ENCODE measurements at places on chromosomes 6 and 20. TPM values are rescaled to one million over a fixed set of nuclear protein-coding genes. Genes with fewer than 3 reads are reported as not detected.

- no peak for DNase-seq
- H3K27me3 ChIP-seq: peaks cover 34% of the 10 kb centered on the region
- H3K36me3 ChIP-seq: no peaks in the 10 kb centered on the region
- H3K4me3 ChIP-seq: peak overlapping the region; percentile 59
- no peak overlapping the region for H3K27ac ChIP-seq
- peaks cover 14% of the 10 kb centered on the region for H3K4me1 ChIP-seq
Measured at GRCh38 chr20:3237958-3238615, 903 bp downstream of the SLC4A11 start.

The KIF6 gene
- not detected for total RNA-seq

GRCh38 chr20:32845786-32846185, 12.9 kb upstream of the EFCAB8 start:
- no peaks in the 10 kb centered on the region for H3K27me3 ChIP-seq
- H3K27ac ChIP-seq: no peak overlapping the region
- no peak for DNase-seq
- peaks cover 46% of the 10 kb centered on the region for H3K36me3 ChIP-seq
- peaks cover 3% of the 10 kb centered on the region for H3K4me1 ChIP-seq
- no peak overlapping the region for H3K4me3 ChIP-seq

The XKR7 gene
- not detected for total RNA-seq

The COL9A3 gene
- total RNA-seq: not detected

- no peaks in the 10 kb centered on the region for H3K36me3 ChIP-seq
- no peak overlapping the region for H3K27ac ChIP-seq
- H3K4me3 ChIP-seq: no peak overlapping the region
- peaks cover 9% of the 10 kb centered on the region for H3K4me1 ChIP-seq
- DNase-seq: peak; percentile 30
- peaks cover 16% of the 10 kb centered on the region for H3K27me3 ChIP-seq
Measured at GRCh38 chr6:151494235-151494935, 568 bp downstream of the CCDC170 start.

DNA sequence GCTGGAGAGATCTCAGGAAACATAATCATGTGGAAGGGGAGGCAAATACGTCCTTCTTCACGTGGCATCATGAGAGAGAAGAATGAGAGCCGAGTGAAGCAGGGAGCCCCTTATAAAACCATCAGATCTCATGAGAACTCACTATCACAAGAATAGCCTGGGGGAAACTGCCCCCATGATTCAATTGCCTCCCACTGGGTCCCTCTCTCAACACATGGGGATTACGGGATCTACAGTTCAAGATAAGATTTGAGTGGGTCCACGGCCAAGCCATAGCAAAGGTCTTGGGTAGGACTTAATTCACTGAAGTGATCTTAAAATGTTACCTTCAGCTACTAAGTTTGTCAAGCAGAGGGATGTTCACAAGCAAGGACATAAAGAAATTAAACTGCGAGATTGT, 162.2 kb downstream of the ADGRG6 start:
- H3K27ac ChIP-seq: no peak overlapping the region
- no peaks in the 10 kb centered on the region for H3K27me3 ChIP-seq
- H3K36me3 ChIP-seq: no peaks in the 10 kb centered on the region
- H3K4me3 ChIP-seq: no peak overlapping the region
- H3K4me1 ChIP-seq: no peaks in the 10 kb centered on the region

The FAM217A gene
- not detected for total RNA-seq

The RNF144B gene
- 3.2 TPM for total RNA-seq

GRCh38 chr6:41344876-41345275, 9.5 kb downstream of the NCR2 start:
- H3K4me3 ChIP-seq: no peak overlapping the region
- H3K36me3 ChIP-seq: no peaks in the 10 kb centered on the region
- DNase-seq: peak; percentile 42
- no peak overlapping the region for H3K27ac ChIP-seq

GRCh38 chr6:148317739-148318138, 24.9 kb upstream of the SASH1 start:
- H3K36me3 ChIP-seq: no peaks in the 10 kb centered on the region
- no peak overlapping the region for H3K4me3 ChIP-seq
- DNase-seq: no peak

DNA sequence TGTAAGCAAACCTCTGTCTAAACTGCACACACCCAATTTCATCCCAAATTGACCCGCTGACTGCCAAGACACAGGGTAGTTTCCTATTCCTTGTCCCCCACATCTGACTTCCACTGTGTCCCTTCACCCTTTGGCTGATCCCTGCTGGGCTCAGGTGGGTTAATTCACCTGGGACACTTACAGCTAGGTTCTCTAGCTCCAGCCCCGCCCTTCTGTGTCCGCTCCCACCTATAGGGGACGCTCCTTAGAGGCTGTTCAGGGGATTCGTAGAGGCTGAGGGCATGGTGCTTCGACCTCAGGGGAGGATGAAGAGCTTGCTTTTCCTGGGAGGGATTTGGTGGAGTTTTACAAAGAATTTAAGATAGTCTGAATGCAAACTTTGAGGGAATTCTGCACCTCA, 4.0 kb upstream of the CD93 start:
- H3K4me1 ChIP-seq: peaks cover 13% of the 10 kb centered on the region
- H3K36me3 ChIP-seq: no peaks in the 10 kb centered on the region
- no peaks in the 10 kb centered on the region for H3K27me3 ChIP-seq
- no peak for DNase-seq

The BMP2 gene
- total RNA-seq: not detected

DNA sequence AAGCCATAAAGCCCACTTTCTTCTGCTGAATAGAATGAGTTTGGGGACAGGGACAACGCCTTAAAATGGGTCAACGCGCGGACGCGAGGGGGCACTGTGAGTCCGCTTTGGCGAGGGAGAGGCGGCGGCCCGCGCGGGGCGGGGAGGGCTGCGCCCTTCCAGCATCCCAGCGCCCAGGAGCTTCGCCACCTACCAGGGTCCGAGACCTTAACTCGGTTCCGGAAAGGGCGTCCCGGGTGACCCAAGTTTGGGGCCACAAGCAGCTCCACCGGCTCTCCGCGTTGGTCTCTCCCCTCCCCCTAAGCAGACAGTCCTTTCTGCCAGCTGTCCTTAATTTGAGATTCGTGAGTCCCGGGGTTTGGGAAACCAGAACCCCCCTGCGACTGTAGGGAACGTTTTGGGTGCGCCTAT, 1.8 kb upstream of the SAMD5 start:
- no peak for DNase-seq
- no peaks in the 10 kb centered on the region for H3K36me3 ChIP-seq
- peaks cover 7% of the 10 kb centered on the region for H3K4me1 ChIP-seq
- no peak overlapping the region for H3K4me3 ChIP-seq
- no peak overlapping the region for H3K27ac ChIP-seq

DNA sequence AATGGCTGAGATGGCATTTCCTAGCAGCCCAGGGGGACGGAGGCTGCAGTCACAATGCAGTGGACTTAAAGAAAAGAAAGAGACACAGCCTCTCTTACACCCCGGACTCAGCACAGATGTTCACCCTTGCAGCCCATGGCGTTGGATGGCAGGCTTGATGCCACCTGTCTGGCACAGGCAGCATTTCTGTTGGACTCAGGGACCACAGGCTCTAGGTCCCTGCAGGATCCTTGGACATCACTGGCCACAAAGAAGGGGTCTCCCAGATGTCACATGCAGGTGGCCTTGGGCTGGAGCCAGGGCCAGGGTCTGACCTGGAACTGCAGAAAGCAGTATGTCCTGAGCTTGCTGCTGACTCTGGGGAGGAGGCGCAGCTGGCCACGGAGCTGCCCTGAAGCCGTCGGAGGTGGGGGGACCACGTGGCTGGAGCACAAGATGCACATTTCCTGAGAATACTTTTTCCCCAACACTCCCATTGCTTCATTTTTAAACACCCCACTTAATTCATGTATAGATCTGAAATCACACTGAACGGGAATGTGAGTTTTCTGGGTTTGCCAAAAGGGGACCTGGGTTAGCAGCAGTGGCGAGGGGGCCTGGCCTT, 102.3 kb upstream of the SULF2 start:
- H3K4me3 ChIP-seq: no peak overlapping the region
- no peak for DNase-seq
- H3K27me3 ChIP-seq: no peaks in the 10 kb centered on the region
- H3K27ac ChIP-seq: no peak overlapping the region
- no peaks in the 10 kb centered on the region for H3K36me3 ChIP-seq

- H3K4me1 ChIP-seq: no peaks in the 10 kb centered on the region
- no peak for DNase-seq
- no peaks in the 10 kb centered on the region for H3K36me3 ChIP-seq
- H3K27me3 ChIP-seq: no peaks in the 10 kb centered on the region
- H3K4me3 ChIP-seq: no peak overlapping the region
Measured at GRCh38 chr20:35297155-35297554, 4.9 kb upstream of the FAM83C start.

The MGME1 gene
- total RNA-seq: 15.4 TPM

GRCh38 chr20:17843246-17844132, 125.1 kb downstream of the SNX5 start:
- H3K4me3 ChIP-seq: no peak overlapping the region
- H3K27ac ChIP-seq: no peak overlapping the region
- H3K36me3 ChIP-seq: no peaks in the 10 kb centered on the region
- H3K27me3 ChIP-seq: no peaks in the 10 kb centered on the region
- peak; percentile 59 for DNase-seq

DNA sequence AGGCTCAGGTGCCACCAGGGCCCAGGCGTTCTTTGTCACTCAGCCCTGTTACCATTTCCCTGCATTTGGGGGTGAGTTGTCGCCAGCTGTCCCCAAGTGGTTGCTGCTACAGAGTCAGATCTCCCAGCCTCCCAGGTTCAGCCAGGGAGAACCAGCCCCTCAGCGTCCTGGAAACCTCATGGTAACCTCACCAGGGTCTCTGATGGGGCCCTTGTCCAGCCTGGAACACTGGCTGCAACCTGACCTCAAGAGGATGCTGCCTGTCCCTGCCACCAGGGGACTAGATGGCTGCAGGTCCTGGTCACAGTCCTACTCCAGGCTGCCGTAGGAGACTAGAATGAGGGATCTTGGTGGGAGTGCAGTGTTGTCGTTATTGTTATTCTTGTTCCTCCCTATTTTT, 228.3 kb upstream of the PDE10A start:
- H3K4me3 ChIP-seq: no peak overlapping the region
- no peaks in the 10 kb centered on the region for H3K27me3 ChIP-seq
- H3K36me3 ChIP-seq: no peaks in the 10 kb centered on the region

GRCh38 chr6:154481521-154482013, 28.9 kb downstream of the CNKSR3 start:
- DNase-seq: no peak
- H3K4me3 ChIP-seq: no peak overlapping the region
- H3K27ac ChIP-seq: no peak overlapping the region
- no peaks in the 10 kb centered on the region for H3K27me3 ChIP-seq

GRCh38 chr6:57221191-57221935, 744 bp downstream of the RAB23 start:
- H3K27ac ChIP-seq: peak overlapping the region; percentile 35
- peaks cover 10% of the 10 kb centered on the region for H3K4me1 ChIP-seq
- no peak for DNase-seq
- H3K36me3 ChIP-seq: no peaks in the 10 kb centered on the region
- peaks cover 5% of the 10 kb centered on the region for H3K27me3 ChIP-seq

DNA sequence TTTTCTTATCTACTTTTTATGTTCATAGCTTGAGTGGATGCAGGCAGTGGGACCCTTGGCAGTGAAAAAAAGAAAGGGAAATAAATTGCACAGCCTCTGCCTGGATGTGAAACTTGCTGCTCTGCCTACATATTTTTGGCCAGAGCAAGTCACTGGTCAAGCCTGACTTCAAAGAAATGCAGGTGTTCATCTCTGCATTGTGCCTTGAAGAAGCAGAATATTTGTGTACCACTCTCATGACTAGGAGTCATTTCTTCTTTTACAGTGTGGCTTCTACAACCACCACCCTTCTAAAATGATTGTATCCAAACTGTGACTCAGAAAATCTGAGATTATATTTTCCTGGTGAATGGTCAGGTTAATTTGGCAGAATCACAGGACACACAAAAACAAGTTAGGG, 2.5 kb upstream of the KATNA1 start:
- H3K27ac ChIP-seq: no peak overlapping the region
- H3K36me3 ChIP-seq: no peaks in the 10 kb centered on the region
- no peak for DNase-seq

- no peak overlapping the region for H3K27ac ChIP-seq
- no peak overlapping the region for H3K4me3 ChIP-seq
- DNase-seq: no peak
- no peaks in the 10 kb centered on the region for H3K36me3 ChIP-seq
- no peaks in the 10 kb centered on the region for H3K4me1 ChIP-seq
Measured at GRCh38 chr20:9608639-9609340, 94.4 kb downstream of the LAMP5 start.

Measured in CD4-positive, alpha-beta memory T cell (primary cell).